ENCODE measurements at places on chromosomes 7 and 10.

DNA sequence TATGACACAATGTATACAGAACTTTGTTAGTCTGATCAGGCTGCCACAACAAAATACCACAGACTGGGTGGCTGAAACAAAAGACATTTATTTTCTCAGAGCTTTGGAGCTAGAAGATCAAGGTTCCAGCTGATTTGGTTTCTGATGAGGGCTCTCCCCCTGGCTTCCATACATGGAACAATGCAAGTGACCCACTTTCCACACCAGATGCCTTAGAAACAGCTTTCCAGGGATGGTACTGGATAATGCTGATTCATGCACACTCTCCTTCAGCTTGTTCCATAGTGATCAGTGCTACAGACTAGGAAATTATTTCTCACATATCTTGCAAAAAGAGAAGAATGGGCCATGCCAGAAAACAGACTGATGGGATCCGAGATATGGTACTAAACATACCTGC, 1274.9 kb upstream of the SORCS1 start:
- no peak for DNase-seq

DNA sequence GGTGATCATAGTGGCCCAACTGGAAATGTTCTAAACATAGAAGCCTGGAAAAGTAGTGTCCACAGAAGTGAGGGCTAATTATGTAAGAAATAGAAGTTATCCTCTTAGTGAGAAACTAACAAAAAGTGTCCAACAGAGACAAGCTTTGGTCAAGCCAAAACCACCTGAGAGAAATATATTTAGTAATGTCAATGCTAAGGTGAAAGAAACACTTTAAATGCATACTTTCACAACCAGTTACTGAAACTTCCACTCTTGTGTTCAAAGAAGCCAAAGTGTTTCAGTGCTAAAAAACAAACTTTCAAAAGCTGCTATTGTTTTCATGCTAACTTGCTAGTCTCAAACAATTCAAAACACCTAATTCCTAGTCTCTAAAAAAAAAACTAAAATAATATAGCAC, 18.1 kb downstream of the RAB11FIP2 start:
- no peak for DNase-seq

GRCh38 chr10:32326680-32327363, 20.1 kb downstream of the EPC1 start:
- DNase-seq, result no peak

GRCh38 chr10:7432884-7433726, 22.3 kb upstream of the SFMBT2 start:
- no peak for DNase-seq

DNA sequence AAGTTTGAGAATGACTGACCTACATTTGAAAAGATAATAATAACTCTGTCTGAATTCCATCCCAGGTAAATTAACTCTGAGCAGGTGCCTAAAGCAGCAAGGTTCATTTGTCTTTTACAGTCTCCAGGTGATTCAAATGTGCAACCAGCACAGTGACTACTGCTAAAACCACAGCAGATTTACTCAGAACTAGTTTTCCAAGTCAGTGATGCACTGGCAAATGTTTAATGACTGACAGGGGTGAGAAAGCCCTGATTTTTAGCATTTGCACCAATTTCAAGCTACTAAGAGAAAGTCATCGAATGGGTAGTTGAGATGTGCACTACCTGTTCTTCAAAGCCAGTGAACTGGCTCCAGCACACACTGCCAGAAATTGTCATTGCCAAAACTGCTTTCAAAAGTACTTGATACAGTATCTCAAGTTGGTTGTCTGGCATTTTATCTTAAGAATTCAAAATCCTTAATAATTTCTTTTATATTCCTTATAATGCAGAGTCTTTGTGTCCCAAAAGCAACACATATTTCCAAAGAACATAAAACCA, 60.3 kb downstream of the ATOH7 start:
- no peak for DNase-seq

DNA sequence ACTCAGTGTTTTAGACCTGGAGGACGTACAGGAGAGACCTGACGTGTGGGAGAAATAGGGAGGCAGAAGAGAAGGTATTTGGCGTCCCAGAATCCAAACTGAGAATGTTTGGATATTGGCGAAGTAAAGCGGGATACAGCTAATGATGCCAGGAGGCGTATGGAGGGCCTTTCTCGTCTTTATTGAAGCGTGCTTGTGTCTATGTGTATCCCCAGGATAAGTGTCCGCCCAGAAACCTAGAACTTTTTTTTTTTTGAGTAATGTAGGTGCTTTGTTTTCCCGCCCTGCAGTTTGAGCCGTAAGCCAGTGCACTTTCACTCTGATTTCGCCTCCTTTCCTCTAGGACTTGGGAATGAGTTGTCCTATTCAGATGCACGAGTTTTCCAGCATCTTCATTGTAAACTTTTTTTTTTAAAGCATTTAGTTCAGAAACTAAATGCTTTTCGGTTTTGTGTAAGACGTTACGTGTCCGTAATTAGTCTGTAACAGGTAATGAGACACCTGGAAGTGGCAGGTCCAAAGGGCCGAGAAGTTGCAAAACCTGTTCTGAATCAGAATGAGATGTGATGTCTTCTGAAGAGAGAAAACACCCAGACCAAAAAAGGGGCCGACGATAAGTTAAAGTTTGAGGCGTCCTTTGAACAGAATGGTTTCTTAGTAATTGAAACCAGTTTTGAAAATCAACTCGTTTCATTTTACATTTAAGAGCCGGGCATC, 746 bp downstream of the ARL5B start:
- DNase-seq, result no peak
